Amygdala (tissue), 56 donors: ENCODE measurements at places on chromosomes 16 and 17.
A peak's percentile ranks its signal among the peaks of the same experiment; 100 is the strongest.

GRCh38 chr16:66652661-66653360 is 43.7 kb downstream of the CMTM4 start:
- DNase-seq, result no peak

DNA sequence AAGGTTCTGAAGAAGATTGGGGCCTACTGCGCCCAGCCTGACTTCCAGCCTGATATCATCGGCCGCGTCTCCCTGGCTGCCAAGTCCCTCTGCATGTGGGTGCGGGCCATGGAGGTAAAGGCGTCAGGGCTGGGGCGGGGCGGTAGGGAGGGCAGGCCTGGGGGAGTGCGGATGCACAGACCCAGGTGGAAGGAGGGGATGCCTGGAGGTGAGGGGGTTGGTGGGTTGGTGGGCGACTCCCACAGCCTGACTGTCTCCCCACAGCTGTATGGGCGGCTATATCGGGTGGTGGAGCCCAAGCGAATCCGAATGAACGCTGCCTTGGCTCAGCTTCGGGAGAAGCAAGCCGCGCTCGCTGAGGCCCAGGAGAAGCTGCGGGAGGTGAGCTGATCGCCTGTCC is 26.8 kb upstream of the KDM6B start:
- no peak for DNase-seq

DNA sequence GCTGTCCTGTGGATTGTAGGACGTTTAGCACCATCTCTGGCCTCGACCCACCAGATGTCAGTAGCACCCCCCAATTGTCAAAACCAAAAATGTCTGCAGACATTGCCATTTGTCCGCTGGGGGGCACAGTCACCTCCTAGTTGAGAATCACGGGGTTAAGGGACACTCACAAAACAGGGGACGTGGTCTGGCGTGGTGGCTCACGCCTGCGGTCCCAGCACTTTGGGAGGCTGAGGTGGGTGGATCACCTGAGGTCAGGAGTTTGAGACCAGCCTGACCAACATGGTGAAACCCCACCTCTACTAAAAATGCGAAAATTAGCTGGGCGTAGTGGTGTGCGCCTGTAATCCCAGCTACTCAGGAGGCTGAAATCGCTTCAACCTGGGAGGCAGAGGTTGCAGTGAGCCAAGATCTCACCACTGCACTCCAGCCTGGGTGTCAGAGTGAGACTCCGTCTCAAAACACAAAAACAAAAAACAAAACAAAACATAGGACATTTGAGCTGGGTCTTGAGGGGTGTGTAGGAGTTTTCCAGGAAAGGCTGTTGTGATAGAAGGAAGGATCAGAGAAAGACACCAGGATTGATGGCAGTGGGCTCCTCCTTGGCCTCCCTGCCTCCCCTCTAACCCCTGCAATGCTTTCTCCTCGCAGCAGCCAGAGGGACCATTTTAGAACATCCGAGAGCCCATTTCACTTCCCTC is 171.8 kb upstream of the GSE1 start:
- DNase-seq, result no peak

DNA sequence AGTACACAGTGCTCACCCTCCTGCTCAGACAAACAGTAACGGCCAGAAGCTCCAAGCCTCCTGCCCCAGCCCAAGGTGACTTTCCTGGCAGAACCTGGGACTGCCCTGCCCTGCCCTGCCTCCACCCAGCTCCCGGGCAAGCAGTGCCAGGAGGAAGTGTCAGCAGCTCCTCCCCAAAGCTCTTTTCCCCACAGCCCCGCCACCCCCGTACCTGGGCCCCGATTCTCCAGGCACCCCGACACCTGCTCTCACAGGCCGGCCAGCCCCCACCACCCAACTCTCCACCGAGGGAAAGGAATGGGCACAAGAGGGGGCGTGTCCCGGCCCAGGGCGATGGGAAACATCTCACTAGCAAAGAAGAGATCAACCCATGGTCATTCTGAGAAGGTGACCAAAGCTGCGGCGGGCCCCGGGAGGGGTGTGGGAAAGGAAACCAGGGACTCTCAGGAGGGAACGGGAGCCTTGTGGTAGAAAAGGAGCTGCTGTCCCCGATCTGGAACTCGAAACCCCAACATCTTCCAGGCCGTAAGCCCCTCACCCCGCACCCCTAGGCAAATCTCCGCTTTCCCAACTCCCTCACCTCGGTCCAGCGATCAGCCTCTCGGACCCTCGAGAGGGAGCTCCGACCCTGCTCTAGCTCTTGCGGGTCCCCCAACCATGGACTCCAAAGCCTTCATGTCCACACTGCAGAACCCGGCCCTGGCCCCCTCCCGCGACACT is 1.2 kb downstream of the BCAR1 start:
- no peak for DNase-seq

GRCh38 chr17:37661400-37662014 is 18.3 kb upstream of the DDX52 start:
- no peak for DNase-seq

GRCh38 chr16:50665128-50665878 is 15.8 kb downstream of the SNX20 start:
- DNase-seq, result peak; percentile 45

DNA sequence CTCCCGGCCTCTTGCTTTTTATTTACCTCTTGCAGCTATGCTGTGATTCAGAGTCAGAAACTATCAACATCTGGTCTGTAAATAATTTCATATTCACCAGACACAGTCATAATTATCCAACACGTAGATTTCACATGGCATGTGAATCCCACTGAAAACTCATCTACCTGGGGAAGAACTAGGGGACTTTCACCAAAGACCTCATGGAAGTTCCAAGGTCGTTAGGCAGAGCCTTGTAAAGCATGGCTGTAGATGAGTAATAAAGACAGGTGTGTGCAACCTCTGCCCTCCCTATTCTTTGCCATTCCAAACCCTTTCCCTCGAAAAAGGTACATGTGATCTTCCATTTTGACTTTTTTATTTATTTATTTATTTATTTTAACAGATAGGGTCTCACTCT is 1.9 kb upstream of the CHST5 start:
- DNase-seq, result no peak

DNA sequence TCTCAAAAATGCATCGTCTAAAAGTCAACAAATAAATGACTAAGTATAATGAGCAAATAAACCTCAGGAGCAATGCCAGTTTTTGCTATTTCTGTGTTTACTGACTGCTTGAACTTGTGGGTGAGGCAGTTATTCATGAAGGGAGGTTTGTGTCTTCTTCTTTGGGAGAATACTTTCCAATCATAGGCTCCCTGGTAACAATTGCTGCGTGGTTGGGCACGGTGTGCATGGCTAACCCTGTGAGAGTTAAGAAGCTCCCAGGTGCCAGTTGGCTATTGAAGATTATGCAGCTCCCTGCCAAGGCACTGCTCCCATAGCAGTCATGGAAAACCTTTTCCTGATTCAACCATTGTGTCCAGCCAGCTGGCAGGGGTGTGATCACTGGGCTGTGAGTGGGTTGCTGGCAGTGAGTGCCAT is 775.9 kb upstream of the GOT2 start:
- DNase-seq, result peak; percentile 69

DNA sequence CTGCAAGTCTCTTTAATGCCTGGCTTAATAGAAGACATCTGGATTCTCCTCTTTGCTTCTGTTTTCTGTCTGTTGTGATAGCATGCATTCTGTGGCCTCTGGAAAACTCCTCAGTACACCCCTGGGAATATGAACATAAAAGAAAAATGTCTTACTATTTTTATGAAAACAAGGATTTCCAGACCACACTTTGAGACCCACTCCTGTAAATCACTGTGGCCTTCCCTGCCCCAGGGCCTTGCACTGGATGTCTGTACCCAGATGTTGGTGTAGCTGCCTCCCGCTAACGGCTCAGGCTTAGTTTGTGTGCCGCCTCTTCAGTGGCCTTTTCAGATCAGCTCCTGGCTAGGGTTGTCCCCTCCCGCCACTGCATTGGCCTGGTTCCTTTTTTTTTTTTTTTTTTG is 126.6 kb downstream of the SOCS1 start:
- no peak for DNase-seq
